ENCODE measurements at places on chromosomes 11 and 22.

- no peak for DNase-seq
Observed at GRCh38 chr11:70712471-70712870, 314.1 kb downstream of the CTTN start.

DNA sequence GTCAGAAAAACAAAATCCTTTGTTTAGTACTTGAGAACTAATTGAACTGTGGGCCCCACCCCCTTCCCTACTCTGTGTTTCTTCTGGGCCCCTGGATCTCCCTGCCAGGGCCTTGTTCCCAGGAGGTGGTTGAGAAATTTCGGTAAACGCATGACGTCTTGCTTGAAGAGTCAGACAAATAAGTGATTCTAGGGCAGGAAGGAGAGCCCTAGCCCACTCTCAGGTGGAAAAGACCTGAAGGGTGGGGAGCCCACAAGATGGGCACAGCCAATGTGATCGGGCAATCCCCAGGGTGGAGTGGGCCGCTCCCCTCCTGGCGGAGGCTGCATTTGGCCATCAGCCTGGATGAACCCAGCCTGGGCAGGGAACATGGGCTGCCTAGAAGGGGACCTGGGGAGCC, 16.8 kb upstream of the P2RY2 start:
- no peak for DNase-seq

DNA sequence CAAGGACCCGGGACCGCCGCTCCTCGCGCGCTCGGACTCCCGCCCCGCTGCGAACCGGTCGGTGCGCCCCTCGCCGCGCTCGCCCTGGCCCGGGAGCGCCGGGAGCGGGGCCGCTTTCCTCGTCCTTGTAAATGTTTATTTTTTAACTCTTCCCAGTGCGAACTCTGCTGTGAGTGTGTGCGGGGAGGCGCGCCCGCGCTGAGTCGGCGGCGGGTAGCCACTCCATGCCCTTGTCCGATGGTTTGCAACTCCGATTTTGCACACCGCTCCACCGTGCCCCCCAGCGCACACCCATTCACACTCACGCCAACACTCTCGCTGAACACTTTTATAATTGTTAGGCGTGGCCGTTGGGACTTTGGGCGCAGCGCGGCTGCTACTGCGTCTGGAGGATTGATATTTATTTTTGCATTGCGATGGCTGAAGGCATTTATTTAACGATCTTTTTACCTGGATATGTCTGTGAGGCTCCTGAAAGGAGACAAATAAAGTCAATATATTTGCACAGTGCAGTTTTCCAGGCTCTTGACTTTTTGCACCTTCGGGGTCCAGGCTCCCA, 1.0 kb downstream of the C11orf96 start:
- DNase-seq, result no peak

DNA sequence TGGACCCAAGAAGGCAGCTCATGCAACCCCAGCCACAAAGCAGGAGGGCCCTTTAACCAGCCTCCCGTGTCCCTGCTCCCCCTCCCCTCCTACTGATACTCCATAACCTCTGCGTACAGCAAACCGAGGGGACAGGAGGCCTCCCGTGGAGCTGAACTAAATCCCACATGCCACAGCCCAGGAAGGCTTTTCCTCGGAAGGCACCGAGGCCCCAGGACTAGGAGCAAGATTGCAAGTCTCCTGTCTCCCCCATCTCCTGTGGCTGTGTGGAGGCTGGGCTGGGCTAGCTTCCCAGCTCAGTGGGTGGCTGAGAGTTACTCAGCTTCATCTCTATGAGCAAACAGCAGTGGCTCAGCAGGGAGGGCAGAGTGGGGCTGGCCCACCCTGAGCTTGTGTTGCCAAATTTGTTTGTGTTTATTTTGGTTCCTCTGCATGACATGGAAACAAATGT, 62.7 kb upstream of the NECTIN1 start:
- no peak for DNase-seq

DNA sequence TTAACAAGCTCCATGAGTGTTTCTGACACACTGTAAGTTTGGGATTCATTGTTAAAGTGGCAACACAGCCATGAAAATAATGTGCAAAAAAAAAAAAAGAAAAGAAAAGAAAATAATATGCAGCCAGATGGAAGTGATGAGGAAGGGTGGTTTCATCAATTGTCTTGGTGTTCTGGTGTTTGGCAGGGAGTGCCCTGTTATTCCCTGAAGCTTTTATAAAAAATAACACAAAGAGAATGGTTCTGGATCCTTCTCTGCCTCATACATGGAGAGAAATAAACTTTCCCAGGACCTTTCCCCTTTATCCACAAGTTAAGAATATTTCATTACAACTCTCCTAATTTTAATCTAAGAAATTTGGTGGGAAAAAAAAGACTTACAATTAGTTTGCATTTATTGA, 16.7 kb downstream of the AMOTL1 start:
- no peak for DNase-seq

GRCh38 chr11:114256967-114257286, 39.3 kb upstream of the NNMT start:
- DNase-seq, result no peak

- DNase-seq, result no peak
Observed at GRCh38 chr11:67983951-67984350, 19.9 kb downstream of the UNC93B1 start.

DNA sequence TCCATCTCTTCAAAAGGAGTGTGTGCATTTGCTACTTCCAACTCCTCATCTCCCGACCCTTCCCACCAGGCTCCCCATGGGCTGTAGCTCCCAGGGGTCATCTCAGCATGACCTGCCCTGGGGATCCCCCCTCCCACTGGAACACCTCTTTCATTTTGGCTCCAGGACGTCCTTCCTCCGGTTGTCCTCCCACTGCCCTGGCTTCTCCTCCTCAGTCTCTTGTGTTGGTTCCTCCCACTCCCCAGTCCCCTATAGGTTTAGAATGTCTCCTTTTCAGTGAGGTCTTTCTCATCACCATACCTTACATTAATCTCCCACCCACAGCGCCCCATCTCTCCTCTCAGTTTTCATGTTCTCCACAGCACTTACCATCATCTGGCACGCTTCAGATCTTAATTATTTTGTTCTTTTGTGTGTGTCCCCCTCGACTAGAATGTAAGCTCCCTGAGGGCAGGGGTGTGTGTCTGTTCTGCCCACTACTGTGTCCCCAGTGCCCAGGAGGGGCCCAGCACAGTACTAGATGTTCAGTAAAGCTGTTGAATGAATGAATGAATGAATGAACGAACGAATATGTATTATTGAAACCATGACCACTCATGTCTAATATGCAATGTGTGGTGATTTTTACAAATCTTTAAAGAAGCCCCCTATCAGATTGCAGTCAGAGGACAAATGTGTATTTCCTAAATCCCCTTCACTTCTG, 2.0 kb upstream of the TMA7B start:
- no peak for DNase-seq

GRCh38 chr22:46652081-46652846, 32.1 kb downstream of the GRAMD4 start:
- DNase-seq, result no peak

GRCh38 chr22:35560366-35560765, 19.7 kb downstream of the RASD2 start:
- no peak for DNase-seq

DNA sequence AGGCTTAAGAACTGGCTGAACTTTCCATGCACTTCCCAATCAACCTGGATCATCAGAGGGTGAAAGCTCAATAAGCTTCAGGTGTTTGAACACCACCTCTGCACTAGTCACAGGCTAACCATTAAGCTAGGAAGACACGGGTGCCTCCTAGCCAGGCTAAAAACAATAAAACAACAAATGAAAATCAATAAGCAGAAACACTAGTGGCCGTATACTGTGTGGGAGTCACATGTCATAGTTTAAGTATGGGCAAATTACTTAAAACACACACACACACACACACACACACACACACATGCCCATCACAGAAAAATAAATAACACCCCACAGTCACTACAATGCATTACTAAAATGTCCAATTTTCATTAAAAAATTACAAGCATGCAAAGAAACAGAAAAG, 85.2 kb downstream of the APOL5 start:
- no peak for DNase-seq

GRCh38 chr11:18615628-18616392, 16.2 kb downstream of the MISFA start:
- no peak for DNase-seq

GRCh38 chr11:94128291-94128745, 323 bp upstream of the PANX1 start:
- DNase-seq, result no peak

- no peak for DNase-seq
Observed at GRCh38 chr22:27420817-27421361, 380.7 kb downstream of the MN1 start.

- no peak for DNase-seq
Observed at GRCh38 chr11:88521399-88521798, 183.9 kb upstream of the CTSC start.

DNA sequence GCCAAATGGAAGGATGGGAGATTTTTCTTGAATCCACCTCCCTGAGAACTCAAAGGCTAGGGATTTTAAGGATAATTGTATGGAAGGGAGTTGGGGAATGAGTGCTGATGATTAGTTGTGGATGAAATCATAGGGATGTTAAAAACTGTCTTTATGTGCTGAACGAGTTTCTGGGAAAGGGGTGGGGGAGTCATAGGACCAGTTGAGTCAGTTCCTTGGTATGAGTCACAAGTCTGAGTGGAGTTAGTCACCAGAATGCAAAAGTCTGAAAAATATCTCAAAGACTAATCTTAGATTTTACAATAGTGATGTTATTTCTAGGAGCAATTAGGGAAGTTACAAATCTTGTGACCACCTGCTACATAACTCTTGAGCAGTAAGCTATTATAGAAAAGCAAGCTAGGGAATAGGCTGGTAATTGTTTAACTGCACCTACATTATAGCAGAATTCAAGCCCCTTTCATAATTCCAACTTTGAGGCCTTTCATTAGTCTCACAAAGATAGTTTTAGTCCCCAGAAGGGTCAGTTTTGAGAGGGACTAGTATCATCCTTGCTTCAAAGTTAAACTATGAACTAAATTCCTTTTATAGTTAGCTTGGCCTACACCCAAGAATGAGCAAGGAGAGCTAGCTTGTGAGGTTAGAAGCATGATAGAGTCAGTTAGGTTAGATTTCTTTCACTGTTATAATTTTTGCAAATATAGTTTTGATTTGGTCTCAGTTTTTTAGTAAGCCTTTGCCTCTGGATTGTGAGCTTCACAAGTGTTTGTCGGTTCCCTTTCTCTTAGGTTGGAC, 668.0 kb downstream of the ETS1 start:
- no peak for DNase-seq

DNA sequence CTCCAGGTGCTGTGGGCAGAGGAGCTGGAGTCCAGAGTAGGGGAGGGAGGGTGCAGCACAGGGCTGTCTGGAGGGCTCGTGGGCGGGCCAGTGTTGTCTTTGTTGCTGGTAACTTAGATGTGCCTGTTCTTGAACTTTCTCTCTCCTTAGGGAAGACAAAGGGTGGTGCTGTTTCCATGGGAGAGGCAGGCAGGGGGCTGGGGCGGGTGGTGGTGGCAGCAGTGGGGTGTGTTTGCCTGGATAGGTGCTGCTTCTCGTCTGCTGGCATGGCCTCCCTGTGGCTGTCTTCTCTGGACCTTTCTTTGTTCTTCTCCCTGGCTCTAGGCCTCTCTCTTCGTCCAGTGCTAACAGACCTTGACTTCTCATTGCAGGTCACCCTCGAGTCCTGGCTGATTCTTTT, 8.5 kb downstream of the SIDT2 start:
- no peak for DNase-seq

GRCh38 chr22:44402196-44403111, 89.7 kb upstream of the SHISAL1 start:
- no peak for DNase-seq

DNA sequence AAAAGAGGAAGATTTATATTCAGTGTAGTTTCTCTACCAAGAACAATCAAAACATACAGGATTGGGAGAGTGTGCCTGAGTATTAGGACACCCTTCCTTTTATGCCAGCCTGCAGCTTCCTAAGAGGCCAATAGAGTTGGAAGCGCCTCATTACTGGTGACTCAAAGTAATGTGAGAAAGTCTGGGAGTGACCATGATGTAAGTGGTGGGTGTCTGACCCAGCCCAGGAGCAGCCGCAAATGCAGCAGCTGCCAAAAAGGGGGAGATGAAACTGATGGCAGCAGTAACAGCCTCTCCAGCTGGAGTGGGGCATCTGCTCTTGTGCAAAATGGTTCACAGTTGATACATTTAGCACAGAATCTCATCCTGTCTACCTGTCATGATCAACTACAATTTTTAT, 62.0 kb downstream of the ZNF280B start:
- DNase-seq, result no peak

DNA sequence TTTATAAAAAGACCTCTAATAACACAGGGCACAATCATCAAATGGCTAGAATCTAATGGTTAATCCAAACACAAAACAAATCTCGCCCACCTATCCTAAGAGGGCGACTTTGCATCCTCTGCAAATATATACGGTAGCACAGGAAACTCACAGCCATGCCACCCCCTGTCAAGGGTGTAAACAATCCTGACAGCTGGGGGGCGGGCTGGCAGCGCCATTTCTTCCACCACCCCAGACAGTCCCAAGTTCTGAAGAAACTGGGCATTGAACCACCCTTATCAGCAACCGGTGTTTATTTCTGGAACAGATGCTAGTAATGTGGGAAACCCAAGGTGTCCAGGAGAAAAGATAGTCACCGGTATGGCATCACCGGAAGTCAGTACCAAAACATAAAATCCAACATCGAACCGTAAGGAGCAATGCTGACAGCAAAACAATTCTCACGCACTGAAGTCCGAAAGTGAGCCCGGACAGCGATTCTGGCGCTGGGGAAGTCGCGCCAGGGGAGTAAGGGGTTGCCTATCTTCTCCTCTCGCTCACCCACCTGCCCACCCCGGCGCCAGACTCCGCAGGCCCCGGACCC, 825 bp downstream of the FBXO3 start:
- DNase-seq, result no peak

GRCh38 chr11:12434325-12434654, 56.9 kb downstream of the PARVA start:
- no peak for DNase-seq

DNA sequence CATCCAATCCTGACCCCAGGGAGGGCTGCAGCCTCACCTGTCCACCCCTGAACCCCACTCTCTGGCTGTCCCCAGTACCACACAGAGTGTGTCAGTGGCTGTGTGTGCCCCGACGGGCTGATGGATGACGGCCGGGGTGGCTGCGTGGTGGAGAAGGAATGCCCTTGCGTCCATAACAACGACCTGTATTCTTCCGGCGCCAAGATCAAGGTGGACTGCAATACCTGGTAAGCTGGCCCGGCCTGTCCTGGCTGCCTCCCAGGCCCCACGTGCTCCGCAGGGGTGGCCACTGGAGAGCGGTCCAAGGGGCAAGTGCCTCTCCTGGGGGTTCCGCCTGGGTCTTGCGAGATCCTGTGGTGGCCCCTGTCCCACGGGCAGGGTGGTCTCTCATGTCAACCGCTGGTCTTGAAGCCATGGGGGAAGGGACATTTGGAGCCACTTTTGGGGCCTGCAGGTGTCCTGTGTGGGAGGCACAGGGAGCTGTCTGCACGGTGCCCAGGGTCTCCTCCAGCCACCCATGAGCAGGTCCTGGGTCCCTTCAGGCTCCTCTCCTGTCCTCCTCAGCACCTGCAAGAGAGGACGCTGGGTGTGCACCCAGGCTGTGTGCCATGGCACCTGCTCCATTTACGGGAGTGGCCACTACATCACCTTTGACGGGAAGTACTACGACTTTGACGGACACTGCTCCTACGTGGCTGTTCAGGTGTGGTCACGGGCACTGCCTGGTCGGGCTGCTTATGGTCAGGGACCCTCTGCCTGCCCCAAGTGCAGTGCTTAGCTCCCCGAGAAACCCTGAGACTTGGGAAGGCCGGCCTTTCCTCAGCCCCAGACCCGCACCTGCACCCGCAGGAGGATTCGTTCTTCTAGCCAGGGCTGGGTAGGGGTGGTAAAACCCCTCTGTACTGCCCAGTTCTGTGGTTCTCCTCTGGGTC, 11.8 kb downstream of the MUC2 start:
- DNase-seq, result no peak

All from NCI-H1436 treated with DMSO at 0.1 percent for 48 hours (cell line).